ENCODE measurements at places on chromosomes 2 and 18.

- DNase-seq: no peak
These were observed 228.3 kb downstream of the C1D start for GRCh38 chr2:67834482-67834881.

DNA sequence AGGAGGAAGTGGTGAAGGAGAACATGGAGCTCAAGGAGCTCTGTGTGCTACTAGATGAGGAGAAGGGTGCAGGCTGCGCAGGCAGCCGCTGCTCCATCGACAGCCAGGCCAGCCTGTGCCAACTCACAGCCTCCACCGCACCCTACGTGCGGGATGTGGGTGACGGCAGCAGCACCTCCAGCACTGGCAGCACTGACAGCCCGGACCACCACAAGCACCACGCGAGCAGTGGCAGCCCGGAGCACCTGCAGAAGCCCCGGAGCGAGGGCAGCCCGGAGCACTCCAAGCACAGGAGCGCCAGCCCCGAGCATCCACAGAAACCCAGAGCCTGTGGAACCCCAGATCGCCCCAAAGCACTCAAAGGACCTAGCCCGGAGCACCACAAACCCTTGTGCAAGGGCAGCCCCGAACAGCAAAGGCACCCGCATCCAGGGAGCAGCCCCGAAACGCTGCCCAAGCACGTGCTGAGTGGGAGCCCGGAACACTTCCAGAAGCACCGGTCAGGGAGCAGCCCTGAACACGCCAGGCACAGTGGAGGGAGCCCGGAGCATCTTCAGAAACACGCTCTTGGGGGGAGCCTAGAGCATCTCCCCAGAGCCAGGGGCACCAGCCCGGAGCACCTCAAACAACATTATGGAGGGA lies 9.0 kb downstream of the CCDC85A start:
- DNase-seq: no peak

- DNase-seq: no peak
These were observed 1629.7 kb upstream of the TMEFF2 start for GRCh38 chr2:193824474-193824873.

DNA sequence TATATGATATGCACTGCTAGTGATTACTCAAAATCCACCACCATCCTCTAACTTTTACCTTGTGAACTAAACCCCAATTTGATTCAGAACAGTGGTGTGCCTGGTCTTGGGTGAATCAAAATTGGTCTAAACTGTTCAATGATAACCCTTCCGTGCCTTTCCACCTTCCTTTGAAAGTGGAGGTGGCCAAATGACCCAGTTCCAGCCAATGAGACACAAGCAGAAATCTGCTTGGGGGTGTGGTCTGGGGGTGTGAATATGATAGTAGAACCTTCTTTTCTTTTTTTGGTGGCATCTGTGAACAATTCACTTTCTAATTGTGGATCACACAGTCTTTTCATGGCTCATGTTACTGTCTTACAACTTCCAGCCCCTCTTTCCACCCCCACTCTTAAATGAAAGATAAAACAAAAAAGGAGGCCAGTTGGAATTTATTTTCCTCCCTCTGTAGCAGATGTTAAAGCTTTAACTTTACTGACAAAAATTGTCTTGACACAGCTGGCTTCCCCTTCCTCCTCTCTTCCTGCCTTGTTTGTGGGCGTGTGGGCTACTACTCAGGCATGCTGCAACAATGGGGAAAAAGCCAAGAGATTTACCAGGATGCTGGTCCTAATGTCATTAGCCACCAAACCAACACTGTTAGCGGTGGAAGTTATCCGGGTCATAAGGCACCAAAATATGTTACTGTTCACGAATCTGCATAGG lies 58.8 kb upstream of the ANKRD44 start:
- no peak for DNase-seq

DNA sequence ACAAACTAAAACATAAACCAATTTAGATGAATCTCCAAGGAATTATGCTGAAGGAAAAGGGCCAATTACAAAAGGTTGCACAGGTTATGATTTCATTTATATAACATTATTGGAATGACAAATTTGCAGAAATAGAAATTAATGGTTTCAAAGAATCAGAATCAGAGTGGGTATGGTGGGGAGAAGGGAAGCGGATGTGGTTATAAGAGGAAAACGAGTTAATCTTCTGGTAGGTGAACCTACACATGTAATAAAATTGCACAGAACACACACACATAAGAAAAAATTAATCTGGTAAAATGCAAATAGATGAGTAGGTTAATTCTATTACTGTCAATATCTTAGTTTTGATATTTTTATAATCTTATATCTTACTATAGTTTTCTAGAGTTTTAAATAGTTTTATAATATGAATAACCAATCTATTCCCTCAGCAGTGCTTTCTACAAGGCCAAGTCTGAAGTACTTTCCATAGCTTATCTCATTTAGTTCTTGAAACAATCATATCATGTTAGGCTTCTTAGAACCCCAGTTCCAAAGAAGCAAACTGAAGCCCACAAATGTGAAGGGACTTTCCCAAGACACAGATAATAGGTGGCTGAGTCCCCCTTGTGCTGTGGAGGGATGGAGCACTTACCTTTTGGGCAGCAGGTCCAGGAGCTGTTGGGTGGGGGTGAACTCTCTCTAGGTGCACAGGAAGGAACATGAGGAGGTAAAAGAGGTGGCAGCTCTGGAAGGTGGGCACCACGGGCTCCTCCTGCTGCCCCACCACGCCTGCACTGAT lies 31.5 kb downstream of the ZNF519 start:
- DNase-seq: no peak

DNA sequence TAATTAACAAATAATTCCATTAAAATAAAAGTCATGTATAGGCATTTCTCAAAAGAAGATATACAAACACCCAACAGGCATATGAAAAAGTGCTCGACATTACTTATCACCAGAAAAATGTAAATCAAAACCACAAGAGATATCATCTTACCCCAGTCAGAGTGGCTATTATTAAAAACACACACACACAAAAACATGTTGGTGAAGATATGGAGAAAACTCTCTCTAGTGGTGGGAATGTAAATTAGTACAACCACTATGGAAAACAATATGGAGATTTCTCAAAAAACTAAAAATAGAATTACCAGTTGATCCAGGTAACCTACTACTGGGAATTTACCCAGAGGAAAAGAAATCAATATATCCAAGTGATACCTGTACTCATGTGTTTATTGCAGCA lies 966.3 kb upstream of the POU3F3 start:
- no peak for DNase-seq

DNA sequence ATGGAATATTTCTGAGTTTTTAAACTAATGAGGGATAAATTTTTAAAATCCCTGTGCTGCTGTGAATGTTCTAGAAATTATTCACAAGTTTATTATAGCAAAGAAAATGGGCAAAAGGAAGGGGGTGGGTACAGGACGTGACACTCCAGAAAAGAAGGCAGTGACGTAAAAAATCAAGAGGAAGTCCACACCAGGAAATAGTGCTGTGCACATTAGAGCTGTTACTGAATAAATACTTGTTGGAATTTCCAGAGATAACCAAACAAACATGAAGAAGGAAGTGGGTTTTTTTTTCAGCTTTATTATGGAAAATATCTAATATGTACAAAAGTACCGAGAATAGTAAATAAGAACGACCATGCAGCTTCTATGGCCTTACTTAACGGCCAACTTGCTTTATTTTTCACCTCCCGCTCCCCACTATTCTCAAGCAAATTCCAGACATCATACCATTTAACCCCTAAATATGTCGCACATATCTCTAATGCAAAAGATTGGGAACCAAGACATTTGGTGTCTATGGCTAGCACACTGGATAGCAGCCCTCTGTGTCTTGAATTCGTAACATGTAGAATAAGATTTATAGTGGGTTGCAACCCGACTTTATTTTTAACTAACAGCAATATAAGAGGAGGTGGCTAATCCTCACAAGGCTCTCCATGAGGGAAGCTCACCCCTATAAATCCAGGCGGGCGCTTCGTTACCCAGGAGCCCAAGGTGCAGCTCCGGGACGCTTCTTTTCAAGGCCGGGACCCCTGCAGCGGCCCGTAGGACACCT lies 580 bp upstream of the NDUFV2 start:
- peak; percentile 38 for DNase-seq

GRCh38 chr2:176633754-176634153 lies 364.5 kb downstream of the MTX2 start:
- no peak for DNase-seq

Data from AG04449 (cell line).